ENCODE measurements at places on chromosomes 7 and 10. TPM values are rescaled to one million over a fixed set of nuclear protein-coding genes. Genes with fewer than 3 reads are reported as not detected.

DNA sequence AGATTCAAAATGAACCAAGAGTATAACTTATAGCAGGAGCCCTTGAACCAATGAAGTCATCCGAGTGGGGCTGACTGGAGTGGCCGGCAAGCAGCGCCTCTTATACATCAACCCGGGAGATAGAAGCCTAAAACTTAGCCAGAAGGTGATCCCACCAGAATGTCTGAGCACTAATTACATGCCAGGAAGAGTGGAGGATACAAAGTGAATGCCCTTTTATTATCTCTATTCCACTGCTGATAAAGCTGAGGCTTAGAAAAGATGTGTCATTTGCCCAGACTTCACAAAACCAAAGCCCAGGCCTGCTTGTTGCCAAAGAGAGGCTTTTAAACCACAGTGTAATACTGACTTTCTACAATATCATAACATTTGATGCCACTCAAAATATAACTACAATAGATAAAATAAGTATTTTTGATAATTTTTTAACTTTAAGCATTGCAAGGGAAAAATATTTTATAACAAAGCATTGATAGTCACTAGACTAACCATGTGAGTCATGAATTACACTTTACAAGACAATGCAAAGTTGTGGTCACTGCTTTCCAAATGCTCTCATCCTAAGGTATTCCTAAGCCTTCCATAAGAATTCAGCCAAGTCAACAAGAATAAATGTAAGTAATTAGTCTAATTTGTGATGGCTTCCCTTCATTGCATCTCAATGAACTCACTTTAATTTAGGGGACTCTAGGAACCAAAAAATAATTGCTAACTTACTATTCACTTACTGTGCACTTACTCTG, 58.6 kb upstream of the ARID5B start:
- H3K36me3 ChIP-seq, result no peaks in the 10 kb centered on the region
- H3K27ac ChIP-seq, result no peak overlapping the region
- H3K4me1 ChIP-seq, result peaks cover 35% of the 10 kb centered on the region
- H3K27me3 ChIP-seq, result no peaks in the 10 kb centered on the region
- no peak overlapping the region for H3K4me3 ChIP-seq
- no peak for DNase-seq

DNA sequence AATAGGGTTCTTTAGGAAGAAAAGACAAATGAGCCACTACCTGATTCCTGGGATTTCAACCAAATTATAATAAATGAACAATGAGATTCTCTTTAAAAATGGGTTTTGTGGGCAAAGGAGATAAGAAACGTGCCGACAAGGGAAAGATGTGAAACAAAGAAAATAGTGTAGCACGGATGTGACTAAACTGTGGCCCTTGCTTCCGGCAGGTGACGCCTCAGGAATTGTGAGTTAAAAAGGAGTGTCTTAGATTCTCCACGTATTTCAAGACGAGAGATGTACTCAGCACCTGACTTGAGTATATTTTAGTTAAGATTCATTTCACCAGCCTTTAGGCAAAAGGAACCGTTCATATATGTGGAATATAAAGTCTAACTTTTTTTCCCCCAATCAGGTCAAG, 75.9 kb downstream of the DNAH11 start:
- H3K4me1 ChIP-seq, result peaks cover 6% of the 10 kb centered on the region
- no peak overlapping the region for H3K4me3 ChIP-seq
- no peak overlapping the region for H3K27ac ChIP-seq
- H3K36me3 ChIP-seq, result no peaks in the 10 kb centered on the region
- DNase-seq, result no peak
- no peaks in the 10 kb centered on the region for H3K27me3 ChIP-seq

Gene LRRC18
- 0.24 TPM for polyA plus RNA-seq

Gene POLR2J2
- polyA plus RNA-seq, result 4.4 TPM

Gene CHST15
- 9.4 TPM for polyA plus RNA-seq
